ENCODE measurements at places on chromosomes 1 and 21. TPM values are rescaled to one million over a fixed set of nuclear protein-coding genes. Genes with fewer than 3 reads are reported as not detected.

The KIF17 gene
- total RNA-seq, result 5.2 TPM

The GBP6 gene
- 0.13 TPM for total RNA-seq

The RHBDL2 gene
- not detected for total RNA-seq

The SERPINC1 gene
- total RNA-seq, result 0.51 TPM

The OR2L5 gene
- not detected for total RNA-seq

The IGSF3 gene
- total RNA-seq, result 17.5 TPM

The CFAP141 gene
- total RNA-seq, result not detected

The A3GALT2 gene
- not detected for total RNA-seq

The PGBD5 gene
- 12.8 TPM for total RNA-seq

The TARBP1 gene
- total RNA-seq, result 9.2 TPM

The WNT9A gene
- 0.59 TPM for total RNA-seq

The CHRM3 gene
- total RNA-seq, result 0.38 TPM

The NTMT2 gene
- total RNA-seq, result 4.1 TPM

The TAS1R1 gene
- total RNA-seq, result not detected

DNA sequence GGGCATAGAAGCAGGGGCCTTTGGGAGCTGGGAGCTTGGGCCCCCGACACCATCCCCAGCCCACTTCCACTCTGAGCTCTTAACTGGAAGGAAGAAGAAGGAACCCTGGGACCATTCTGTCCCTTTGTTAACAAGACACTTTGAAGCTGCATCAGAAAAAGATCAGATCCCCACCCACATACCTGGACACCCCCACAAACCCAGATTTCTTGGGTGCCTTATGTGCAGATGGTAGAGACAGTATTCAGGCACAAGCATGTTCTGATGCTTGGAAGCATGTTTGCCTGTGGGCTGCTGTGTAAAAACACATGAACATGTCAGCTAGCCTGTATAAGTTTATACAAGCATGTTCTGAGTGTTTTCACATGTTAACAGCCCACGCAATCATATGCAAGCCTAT, 3.7 kb downstream of the DLGAP3 start:
- no peak for DNase-seq

DNA sequence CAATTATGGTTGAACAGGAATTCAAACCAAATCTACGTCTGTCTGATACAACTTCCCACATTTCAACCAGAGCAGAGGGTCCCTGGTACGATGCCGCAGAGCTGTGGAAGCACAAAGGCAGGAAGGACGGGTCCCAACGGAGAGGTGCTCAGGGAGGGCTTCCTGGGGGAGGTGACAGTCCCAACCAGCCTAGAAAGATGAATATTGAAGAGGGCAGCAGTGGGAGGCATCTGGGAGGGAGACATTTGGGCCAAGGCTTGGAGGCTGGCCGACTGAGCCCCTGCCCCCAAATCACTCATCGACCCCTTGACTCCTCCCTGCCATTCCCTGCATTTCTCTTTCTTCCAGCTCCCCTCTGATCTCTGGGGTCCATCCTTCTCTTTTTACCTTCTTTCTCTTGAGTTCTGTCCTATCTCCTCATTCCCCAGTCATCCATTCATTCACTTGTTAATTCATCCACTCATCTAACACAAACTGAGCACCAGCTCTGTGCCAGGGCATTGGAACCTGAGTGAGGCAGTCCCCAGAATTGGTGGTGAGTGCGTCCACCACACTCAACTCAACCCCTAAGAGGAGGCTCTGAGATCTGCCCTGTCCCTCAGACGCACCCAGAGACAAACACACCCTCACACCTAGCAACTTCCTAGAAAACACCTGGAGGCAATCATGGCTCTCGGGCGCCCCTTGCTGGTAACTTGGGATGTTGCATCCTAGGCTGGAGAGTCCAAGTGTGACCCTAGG, 13.2 kb upstream of the CELA3B start:
- peak; percentile 85 for DNase-seq

DNA sequence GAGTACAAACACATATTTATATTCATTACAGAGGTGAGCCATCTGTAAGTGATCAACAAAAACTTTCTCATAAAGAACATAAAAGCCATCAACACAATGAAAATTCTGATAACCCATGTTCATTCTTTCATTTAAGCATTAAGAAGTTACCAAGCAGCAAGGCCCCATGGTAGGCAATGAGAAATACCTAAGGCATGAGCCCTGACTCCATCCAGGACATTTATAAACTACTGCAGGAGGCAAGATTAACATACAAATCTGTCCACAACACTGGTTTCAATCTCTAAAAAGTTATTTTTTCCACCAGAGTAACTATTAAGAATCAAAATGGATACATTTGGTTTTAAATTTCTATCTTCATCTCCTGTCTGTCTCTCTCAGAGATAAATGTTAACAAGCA, 76.1 kb downstream of the SIPA1L2 start:
- DNase-seq, result no peak

DNA sequence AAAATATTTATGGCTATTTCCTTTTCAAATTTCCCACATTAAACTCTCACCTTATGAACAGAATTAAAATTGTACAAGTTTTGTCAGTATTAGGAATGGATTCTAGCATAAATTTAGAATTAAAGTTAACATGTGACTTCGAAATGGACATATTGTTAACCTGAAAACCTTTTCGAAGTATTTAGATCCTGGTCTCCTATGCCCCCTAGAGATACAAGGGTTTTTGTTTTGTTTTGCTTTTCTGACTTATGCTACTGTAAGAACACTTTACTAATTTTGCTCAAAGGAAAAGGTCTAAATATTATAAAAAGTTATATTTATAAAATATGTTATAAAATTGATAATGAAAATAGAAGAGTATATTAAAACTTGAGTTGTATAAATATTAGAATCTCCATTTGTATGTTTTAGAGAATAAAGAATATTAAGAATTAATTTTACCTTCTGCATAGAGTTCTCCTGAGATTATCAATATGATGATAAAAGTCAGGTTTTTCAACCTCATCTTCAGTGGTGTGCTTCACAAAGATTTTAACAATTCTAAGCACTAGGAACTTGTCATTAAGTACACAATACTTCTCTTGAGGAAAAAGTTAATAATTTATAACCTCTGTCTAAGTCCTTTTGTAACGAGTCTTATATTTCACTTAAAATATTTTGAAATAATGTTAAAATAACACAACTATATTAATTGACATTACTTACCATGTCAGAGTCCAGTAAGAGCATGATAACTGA, at the start of gene F13B:
Gene F13B, minus strand, starts transcription at position 542 of the 738 bp plus-strand sequence. Its CDS starts 37 bp downstream, at position 505.
- DNase-seq, result no peak

- DNase-seq, result no peak
Observed at GRCh38 chr1:4654764-4655673, 610 bp downstream of the AJAP1 start.

DNA sequence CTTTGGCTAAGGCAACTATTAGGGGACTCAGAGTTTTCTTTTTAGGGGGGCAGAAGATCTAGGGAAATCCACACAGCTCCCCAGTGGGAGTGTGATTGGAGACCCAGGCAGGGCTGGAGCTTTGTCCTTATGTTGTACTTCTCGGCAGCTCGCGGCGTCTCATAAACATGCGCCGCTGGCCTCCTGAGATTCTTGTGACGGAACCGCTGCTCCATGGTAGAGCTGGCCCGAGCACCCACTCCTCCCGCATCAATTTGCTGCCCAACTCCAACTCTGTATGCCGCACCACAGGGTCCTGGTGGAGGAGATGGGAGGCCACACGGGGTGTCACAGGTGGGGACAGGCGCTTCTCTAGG, 143.9 kb downstream of the GALNT2 start:
- DNase-seq, result peak; percentile 55

- no peak for DNase-seq
Observed at GRCh38 chr1:27968692-27969091, 8.9 kb downstream of the XKR8 start.

GRCh38 chr1:188668083-188668482, 1809.6 kb downstream of the BRINP3 start:
- no peak for DNase-seq

GRCh38 chr1:106681939-106682522, 374.4 kb upstream of the PRMT6 start:
- no peak for DNase-seq

GRCh38 chr1:229028987-229029878, 241.7 kb upstream of the RAB4A start:
- DNase-seq, result no peak

DNA sequence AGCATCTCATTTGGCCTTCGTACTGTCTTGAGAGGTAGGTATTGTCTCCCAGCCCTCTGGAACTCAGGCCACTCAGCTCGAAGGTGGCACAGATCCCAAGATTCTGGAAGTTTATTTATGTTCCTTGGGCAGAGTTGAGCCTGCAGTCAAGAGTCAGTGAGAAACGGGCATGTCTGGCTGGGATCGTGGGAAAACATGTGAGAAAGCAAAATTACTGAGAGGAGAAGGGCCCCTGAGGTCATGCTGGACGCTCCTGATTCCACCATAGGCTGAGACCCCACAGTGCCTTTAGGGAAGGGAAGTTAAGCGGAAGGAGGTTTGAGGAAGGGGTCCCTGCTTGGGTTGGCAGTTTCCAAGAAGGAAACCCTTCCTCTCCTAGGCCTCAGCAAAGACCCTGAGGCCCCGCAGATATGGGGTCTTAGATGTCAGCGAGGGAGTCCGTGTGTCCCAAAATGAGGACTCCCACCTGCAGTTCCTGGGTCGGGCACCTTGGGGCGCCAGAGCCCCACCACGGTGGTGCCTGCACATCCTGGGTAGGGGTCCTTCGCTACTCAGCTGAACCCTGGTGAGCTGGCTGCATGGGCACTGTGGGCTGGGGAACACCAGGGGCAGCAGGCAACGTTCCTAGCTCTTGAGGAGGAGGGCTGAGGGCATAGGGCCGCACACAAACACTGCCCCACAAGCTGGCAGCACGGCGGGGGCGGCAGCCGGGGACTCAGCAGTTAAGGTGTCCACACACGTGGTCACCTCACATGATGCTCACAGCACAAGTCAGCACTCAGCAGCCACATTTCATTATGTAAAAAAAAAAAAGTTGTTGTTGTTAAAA, 12.3 kb upstream of the SEMA4A start:
- DNase-seq, result peak; percentile 55

DNA sequence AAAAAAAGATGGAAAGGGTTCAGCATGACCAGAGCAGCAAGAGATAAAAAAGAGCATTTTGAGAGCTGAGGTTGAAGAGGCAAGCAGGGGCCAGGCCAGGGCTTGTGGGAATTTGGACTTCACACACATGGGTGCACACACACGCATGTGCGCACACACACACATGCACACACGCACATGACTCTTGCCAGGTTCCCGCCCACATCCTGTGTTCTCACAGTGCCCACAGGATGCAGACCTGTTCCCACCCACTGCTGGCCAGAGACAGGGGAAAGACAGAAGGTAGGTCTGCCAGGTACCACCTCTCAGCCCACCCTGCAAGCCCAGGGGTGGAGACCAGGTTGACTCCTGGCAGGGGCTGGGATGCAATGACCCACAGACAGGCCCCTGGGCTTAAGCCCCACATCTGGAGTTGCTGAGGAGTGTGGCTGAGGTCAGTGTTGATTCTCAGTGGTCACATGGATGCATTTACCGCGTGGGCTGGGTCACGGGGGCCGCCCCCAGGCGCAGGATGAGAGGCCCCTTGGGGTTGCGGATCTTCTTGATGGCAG, 4.4 kb downstream of the COL16A1 start:
- no peak for DNase-seq

DNA sequence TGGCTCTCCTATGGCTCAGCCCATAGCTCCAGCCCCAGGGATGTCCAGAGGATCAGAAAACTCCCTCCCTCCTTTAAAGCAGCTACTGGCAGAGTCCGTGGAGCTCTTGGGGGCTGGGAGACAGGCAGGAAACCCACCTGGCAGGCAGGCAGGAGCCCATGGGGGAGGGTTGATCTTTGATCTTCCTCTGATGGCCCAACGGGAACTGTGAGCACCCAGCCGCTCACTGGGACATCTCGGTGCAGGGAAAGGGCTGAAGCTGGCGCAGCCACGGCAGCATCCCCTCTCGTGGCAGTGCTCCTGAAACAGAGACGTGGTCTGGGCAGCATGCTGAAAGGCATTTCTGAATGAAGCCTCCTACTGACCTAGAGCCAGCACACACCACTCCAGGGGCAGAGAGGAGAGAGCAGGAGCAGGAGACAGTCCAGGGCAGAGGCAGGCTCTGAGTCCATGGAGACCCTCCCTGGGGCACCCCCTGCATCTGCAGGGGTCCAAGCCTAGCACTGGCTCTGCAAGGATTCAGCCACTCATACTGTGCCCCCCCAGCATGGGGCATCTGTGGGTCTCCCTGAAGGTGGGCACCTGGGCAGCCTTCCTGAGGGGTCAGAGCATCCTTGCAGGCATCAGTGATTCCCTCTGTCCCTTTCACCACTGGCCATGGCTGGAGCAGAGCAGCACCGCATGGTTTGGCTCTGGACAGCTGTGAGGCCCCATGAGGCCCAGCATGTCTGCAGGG, 4.9 kb upstream of the SLX9 start:
- no peak for DNase-seq

DNA sequence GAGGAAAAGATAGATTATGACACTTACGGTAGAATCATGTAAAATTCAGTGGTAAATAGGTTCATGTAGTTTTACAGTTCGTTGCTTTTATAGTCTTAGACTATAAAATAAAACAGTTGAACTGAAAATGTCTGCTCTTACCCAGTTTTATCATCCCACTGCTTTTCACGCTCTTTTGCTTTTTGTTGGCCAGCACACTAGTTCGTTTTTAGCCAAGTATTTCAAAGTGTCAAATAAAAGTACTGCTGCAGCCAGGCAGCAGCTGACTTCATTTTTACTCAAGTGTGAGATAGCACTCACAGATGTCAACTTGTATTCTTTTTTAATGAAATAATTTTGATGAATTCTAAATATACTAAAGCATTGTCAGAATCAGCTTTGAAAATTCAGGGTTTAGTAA, 18.5 kb upstream of the BTG3 start:
- no peak for DNase-seq

GRCh38 chr1:195218428-195219212, 1389.6 kb downstream of the KCNT2 start:
- peak; percentile 31 for DNase-seq

DNA sequence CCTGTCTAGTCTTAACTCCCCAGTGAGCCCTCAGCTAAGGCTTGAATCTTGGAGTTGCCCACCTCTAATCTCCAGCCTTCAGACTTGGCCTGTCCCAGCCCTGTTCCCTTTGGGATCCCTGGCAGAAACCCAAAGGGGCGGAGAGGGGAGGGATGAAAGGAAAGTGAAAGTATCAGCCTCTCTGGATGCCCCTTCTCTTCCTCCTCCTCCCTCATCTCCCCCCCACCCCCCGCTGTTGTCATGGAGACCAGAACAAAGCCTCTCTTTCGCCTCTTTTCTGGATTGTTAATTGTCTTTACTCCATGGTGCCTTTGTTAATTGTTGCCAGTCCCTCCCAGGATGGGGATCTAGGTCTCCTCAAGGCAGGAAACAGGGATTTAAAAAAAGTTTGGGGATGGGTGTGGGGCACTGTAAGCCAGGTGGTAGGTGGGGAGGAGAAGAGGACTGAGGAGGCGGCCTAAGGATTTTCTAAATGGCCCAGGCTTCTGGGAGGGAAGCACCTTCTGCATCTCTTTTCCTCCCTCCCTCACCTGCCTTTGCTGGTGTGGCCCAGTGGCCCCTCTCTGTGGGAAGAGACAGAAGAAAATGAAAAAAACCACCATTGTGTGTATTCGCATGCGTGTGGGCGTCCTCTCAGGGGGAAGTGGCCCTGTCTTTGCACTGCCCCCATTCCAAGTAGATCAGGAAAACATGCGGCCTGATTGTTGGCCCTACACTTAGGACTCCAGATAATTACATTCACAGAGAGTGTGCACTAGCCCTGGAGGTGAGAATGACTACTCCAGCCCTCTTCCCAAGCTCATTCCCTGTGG, 7.5 kb upstream of the SOX13 start:
- DNase-seq, result peak; percentile 67

- DNase-seq, result peak; percentile 63
Observed at GRCh38 chr1:204265665-204266064, 51.9 kb upstream of the GOLT1A start.

Data from Right ventricle myocardium superior (tissue), 1 donor.